ENCODE measurements at places on chromosomes 3 and 15.

DNA sequence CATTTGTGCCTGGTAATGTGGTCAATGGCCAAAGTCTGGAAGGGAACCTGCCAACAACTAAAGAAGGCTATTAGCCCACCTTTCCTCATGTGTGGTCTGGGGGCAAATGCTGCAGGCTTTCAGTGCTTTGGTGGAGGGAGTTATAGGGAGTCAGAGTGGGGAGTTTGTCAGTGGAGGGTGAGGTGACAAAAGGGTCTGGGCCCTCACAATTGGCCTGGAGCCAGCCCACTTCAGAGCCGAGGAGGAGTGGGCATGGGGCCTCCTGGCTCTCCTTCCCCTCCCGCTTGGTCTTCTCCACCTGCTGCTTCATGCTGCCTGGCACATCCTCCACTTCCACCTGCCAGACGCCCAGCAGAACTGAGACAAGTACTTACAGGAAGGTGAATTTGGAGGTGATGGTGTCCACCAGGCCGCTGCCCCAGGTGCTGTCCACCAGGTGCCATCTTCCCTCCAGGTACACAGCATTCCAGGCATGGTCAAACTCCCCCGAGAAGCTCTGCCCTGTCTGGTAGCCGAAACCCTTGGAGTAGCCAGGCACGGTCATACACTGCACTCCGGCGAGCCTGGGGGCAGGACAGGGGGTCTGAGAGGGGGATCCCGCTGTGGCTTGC is 40.9 kb downstream of the KY start:
- no peak for DNase-seq

GRCh38 chr3:195001961-195002861 is 268.7 kb downstream of the XXYLT1 start:
- peak; percentile 84 for DNase-seq

GRCh38 chr15:84950570-84951111 is 31.0 kb upstream of the PDE8A start:
- DNase-seq = no peak

- no peak for DNase-seq
Observed at GRCh38 chr15:50543556-50543955, 2.9 kb downstream of the USP50 start.

DNA sequence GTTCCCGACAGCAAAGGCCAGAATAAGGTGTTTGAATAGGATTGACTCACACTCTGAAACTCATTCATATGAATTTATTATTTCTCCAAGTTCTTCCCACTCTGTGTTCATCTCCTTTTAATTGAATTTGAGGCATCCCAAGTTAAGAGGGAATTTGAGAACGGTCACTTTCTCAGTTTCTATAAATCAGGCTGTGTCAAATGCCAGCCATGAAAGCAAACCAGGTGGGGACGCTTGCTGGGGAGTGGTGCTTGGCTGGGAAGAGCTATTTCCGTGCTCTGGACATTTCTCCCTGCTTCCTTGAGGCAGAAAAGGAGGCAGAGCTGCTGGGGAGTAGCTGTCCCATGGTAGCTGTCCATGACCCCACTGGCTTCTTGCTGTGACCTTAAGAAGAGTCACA is 116.6 kb downstream of the FBN1 start:
- no peak for DNase-seq
